ENCODE measurements at places on chromosomes 4 and X.

DNA sequence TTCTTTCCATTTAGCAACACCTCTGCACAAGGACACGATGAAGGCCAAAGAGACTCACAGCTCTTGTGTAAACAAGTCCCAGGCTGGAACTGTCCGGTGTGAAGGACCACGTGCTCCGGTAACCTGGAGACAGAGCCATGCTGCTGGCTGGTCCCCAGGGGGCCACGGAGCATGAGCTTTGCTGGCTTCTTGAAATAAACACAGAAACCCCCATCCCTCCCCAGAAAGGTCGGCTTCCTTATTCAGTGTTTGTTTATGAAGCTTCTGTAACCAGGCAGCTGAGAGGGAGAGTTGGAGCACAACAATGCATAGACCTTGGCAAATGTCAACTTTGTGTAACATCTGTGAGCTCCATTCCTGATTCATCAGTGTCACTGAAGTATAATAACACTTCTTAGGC, 109.4 kb downstream of the GPR143 start:
- DNase-seq = no peak

DNA sequence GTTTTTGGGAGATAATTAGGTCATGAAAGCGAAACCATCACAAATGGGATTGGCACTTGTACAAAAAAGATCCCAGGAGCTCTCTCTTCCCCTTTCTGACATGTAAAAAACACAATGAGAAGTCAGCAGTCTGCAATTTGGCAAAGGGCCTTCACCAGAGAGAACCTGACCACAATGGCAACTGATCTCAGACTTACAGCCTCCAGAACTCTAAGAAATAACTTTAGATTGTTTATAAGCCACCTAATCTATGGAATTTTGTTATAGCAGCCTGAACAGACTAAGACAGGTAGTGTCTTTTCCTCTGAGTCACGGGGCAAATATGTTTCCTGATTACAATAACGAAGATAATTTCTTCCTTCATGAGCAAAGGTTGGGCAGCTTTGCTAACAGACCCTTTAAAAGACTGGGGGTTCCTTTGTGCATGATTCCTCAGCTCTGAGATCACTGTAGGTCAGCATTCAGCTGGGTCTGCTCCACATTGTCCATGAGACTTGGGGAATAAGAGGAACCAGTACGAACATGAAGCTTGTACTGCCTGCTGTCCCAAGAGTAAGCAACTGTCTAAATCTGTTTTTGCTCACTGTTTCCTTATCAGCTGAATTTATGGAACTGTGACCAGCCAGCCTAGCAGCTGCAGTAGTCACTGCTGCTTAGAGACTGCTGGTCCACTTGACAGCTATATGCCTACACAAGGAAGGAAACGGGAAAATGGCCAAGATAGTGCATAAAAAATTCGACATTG, 191.6 kb downstream of the ANAPC10 start:
- DNase-seq = no peak

- no peak for DNase-seq
Observed at GRCh38 chr4:6845027-6845426, 62.5 kb downstream of the KIAA0232 start.

- no peak for DNase-seq
Observed at GRCh38 chr4:11503166-11503565, 74.5 kb upstream of the HS3ST1 start.

DNA sequence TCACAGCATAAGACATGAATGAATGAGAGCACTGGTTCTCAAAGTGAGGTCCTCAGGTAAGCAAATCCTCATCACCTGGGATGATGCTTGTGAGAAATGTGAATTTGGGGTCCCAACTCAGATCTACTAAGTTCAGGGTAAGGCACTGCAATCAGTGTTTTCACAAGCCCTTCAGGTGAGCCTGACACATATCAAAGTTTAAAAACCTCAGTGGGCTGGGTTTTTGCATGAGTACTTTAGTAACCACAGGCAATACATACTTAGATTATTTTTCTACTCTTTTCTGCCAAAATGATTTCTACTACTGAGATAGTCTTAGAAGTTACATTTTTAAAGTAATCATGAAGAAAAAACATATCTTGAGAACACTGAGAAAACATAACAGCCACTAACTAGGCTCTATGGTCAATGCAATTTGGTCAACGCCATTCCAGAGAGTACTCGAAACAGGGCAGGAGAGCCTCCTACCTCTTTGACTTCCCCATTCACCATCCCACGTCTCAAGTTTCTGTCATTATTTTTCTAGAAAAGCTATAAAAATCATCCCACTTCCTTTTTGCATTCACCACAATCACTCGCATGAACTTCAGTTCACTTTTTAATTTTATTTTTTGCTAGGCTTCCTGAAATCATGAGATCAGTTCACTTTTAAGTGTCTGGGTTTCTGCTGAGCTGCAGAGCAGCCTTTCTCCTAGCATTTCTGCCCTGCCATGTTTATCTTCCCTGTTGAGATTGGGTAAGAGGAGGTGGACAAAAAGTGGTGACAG, 73.8 kb downstream of the MFAP3L start:
- DNase-seq = no peak

- DNase-seq = no peak
Observed at GRCh38 chr4:80172203-80172602, 25.1 kb upstream of the PRDM8 start.

DNA sequence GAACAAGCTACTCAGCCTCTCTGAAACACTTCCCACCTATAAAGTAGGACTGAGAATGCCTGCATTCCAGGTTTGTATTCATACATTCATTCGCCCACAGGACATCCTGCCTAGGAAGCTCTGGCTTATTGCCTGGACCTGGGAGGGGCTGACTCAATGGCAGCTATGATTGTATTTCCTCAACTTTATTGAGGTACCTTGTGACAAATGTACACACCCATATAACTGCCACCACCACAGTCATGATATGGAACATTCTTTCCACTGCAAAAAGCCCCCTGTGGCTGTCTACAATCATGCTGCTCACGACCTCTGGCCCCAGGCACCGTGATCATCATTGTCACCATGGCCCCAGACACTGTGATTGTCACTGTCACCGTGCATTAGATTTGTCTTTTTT, 68.3 kb downstream of the ABLIM2 start:
- no peak for DNase-seq
